Osteocyte (in vitro differentiated cells): ENCODE measurements at places on chromosomes 16 and 17. TPM values are rescaled to one million over a fixed set of nuclear protein-coding genes. Genes with fewer than 3 reads are reported as not detected.

- DNase-seq, result no peak
Observed at GRCh38 chr17:39756380-39757079, 18.8 kb downstream of the GRB7 start.

DNA sequence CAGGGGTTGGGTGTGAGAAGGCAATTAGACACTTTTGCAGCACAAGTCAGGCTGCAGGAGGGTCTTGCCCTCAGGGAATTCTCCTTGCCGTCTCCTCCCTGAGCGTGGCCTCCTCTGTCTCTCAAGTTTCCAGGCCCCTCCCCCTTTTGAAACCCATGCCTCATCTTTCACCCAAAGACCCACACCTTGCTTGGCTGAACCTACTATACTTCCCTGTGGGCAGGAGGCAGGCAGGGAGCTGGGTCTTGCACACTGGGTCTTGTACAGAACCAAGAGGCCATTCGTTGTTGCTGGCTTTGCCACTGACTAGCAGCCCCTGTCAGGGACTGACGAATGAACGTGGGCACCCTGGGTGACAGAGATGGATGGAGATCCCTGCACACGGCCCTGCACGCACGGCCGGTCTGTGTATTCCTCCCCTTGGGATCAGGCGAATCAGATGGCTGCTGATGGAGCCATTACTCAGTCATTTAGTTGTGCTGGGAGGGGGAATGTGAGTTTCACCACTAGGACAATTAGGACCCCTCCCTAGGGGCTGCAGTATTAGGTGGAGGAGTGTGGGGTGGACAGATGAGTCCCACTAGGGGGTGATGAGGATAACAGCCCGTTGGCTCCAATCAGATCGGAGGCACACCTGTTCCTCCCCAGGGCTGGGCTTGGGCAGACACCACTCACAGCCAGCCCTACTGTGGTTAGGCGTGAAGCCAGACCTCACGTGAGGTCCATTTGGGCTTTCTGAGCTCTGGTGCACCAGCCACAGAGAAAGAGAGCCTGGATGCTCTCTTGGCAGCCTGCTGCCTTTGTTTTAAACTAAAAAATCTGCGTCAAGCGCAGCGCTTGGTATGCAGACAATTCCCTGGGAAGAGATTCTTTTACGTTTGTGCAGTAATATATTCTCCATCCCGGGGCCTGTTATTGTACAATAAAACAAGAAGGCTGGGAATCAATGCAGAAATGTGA is 167.7 kb upstream of the WSCD1 start:
- no peak for DNase-seq

DNA sequence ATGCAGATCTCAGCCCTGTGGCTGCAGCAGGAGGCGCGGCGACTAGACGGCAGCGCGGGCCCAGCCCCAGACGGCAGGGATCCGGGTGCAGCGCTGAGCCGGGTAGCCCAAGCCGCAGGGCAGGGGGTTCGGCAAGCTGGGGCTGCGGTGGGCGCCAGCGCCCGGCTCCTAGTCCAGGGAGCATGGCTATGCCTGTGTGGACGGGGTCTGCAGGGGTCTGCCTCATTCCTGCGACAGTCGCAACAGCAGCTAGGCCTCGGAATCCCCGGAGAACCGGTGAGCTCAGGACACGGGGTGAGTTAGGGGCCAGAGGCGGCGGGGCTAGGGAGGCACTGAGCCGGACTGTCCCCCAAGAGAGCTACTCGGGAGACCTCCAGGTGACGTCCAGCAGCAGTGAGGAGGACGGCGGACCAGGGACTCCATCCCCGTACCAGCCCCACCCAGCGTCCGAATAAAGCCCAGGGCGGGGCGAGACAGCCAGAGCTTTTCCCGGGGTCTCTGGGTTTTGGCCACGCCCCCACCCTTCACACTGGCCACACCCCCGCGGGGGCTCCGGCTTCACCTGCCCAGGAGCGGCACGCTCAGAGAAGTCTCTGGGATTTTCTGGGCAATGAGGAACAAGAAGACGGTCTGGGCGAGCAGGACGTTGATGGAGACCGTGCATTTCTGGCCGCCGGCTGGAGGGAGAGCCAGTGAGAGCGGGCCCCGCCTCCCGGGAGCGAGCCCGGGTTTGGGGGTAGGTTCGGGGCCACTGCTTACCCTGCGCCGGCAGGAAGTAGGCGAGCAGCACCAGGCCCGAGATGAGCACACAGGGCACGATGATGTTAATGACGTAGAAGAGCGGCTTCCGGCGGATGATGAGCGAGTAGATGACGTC is 1.1 kb downstream of the C17orf107 start:
- no peak for DNase-seq

DNA sequence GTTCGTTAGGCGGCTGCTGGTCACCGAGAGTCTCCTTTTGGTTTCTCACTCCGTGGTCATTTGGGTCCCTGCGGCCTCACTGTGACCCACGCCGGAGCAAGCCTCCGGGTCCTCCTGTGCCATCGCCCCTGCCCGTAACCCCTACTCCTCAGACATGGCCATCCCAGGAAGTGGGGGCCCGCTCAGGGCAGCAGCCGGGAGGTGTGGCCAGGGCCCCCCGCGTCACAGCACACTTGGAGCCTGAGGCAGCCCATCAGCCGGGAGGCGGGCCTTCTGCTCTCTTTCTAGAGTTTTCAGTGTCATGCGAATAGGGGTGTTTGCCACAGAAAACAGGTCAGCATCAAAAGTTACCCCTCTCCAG is 7.9 kb upstream of the WFIKKN1 start:
- no peak for DNase-seq

- DNase-seq, result no peak
Observed at GRCh38 chr17:59353936-59354755, 22.7 kb downstream of the YPEL2 start.

- DNase-seq, result no peak
Observed at GRCh38 chr17:6422654-6423241, 12.2 kb downstream of the AIPL1 start.

- peak; percentile 85 for DNase-seq
Observed at GRCh38 chr17:28599311-28600184, 723 bp upstream of the SPAG5 start.

DNA sequence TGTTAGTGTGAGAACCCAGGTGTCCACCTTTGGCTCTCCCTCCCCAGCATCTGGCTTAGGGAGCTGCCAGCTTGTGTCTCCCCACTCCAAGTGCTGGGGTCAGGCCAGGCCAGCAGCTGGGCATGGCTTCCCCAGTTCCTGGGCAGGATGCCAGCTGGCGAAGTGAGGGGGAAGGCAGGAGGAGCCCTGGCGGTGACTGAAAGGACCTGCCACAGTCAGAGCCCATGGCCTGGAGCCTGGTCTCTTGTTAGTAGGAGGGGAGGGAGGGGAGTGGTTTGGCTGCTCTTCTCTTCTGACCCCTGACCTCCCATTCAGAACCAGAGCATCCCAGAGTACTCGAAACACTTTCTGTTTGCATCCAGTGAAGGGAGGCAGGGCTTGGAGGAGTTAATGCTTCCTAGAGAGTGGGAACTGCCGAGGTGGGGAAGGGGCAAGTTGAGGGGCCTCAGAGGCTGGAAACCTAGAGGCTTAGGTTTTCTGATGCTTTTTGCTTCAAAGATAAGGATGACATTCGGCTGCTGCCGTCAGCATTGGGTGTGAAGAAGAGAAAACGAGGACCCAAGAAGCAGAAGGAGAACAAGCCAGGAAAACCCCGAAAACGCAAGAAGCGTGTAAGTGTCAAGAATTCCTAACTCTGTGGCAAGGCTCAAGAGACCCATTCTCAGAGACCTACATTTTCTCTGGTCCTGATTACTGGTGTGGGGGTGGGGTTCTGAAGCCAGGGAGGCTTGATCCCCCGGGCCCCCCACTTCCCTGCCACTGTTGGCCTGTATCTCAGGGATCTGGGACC is 772 bp downstream of the CHD3 start:
- DNase-seq, result peak; percentile 96

- peak; percentile 57 for DNase-seq
Observed at GRCh38 chr17:62895320-62896301, 70.4 kb upstream of the TANC2 start.

DNA sequence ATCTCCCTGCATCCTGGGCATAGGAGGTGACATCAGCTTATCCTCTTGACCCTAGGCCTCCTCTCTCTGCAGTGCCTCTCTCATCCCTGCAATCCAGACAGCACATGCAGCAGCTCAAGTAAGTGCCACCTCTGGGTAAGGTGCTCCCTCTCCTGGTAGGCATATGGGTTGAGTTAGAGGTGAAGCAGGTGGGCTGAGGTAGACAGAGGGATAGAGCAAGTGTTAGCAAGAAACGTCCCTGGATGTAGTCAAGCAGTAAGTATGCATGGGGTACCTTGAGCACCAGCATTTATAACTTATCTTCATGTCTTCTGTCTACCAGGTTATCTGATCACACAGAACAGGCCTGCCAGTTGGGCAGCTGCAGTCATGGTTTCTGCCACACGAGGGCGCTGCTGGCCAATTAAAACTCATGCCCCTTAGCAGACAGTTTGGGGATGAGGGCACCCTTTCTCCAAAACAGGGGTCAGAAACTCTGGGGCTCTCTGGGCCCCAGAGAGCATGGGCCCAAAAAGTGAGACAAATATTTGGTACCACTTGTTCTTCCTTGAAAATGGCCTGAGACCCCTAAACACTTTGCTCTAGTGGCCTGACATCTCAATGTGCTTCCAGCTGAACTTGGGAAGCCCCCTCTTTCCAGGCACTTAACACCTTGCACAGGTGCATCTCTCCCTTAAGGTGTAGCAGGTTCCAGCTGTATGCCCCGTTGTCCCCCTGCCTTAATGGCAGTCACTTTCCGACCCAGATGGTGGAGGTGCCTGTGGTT is 59.8 kb downstream of the NEUROD2 start:
- DNase-seq, result peak; percentile 88

DNA sequence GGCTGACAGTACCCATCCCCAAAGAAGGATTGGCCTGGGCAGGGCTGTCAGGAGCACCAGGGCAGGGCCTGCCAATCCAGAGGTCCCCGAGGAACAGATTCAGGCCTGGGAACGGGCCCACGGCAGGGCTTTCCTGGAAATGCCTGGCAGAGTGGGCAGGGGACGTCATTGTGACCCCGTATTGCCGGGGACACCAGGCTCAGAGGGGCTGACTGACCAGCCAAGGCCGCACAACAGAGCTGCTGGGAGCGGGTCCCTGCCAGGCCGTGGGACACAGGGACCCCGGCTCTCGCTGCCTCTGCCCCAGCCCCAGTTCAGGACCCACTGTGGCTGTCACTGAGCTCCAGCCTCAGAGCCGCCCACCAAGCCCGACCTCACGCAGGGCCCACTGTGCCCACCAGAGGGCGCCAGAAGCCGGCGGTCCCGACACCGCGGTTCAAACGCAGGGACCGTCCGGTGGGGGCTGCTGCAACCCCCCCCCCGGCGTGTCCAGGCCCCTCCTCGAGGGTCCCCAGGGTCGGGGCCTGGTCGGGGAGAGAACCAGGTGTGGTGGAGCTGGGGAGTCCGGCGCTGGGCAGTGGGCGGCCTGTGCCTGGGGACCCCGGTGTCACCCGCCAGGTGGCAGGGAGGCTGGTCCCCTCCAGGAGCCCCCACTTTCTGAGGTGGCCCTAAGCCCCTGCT is 15.2 kb upstream of the SSTR5 start:
- no peak for DNase-seq

DNA sequence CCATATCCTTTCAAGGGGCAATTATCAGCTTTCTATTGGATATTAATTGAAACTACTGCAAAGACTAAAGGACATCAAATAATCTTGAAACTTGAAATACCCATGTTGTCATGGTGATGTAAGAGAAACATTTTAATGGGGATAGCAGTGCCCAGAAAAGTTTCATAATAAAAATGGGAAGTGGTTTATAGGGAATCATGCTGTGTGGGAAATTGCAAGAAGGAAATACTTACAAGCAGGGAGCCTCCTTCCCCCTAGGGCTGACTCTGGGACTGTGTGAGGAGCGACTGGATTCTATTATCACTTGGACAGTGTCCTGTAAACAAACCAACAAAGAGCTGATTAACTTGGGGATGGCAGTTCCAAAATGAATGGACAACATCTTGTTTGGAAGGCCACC is 1393.1 kb upstream of the GOT2 start:
- DNase-seq, result no peak

GRCh38 chr17:58120195-58120822 is 27.9 kb upstream of the OR4D1 start:
- no peak for DNase-seq

- DNase-seq, result no peak
Observed at GRCh38 chr17:74394977-74395376, 27.7 kb downstream of the GPR142 start.

DNA sequence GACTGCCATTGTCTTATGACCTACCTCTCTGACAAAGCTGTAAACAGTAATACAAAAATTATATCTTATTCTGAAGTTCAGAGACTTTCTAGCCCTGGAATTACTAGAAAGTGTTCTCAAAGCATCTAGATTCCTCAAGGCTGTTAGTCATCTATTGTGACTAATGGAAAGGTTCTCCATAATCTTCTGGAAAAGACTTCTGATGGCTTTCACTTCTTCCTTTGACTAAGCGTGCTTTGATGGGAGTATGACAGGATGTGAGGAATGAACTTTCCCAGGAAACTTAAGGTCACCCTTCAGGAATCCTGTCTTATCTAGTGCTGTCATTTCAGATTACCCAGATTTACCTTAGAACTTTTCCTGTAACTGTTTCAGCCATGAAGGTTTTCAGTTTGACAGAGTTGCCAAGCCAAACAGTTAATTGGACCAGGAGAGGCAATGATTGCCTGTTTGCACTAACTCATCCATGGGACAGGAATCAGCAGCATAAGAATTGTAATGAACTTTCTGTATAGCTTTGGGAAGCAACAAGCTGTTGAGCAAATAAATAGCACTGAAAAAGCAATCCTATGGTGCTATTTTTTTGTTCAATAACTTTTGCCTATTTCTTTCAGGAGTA is 43.5 kb downstream of the AP2B1 start:
- DNase-seq, result no peak

DNA sequence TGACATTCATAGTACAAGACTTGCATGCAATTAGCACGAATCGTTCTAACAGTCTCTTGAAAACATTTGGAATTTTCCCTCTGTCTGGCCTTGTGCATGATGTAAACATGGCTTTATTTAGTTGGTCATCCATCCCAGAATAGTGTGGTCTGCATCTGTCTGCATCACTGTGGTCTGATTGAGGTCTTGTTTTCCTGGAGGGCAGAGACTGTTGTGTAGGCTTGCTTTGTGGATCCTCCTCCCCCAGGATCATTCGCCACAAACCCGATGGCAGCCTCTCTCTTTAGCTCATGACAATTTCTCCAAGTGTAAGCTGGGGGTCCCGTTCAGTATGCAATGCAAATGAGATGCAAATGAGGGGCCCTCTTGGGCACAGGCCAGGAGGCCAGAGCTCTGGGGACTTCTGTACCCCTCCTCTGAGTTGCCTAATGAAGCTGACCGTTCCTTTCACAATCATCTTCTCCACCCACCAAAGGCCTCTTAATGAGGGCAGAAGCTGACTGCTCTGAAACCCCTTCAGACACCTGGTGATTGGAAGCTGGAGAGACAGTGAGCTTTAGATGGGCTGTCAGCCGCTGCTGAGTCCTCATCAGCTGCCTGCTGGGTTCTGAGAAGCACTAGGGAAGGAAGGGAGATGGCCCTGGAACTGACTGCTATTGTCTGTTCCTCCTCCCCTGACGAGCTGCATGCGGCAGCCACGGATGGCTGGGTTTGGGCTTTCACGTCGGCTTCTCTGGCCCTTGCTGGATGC is 201.2 kb upstream of the CACNG3 start:
- DNase-seq, result no peak

Gene EME1
- total RNA-seq, result 2.8 and 3.6 TPM in 2 replicates

Gene KRTAP9-2
- not detected in 2 replicates for total RNA-seq

Gene KRT28
- total RNA-seq, result not detected in 2 replicates

Gene GCSH
- total RNA-seq, result 19.2 and 23.0 TPM in 2 replicates
